ENCODE measurements at places on chromosomes 4 and X.

DNA sequence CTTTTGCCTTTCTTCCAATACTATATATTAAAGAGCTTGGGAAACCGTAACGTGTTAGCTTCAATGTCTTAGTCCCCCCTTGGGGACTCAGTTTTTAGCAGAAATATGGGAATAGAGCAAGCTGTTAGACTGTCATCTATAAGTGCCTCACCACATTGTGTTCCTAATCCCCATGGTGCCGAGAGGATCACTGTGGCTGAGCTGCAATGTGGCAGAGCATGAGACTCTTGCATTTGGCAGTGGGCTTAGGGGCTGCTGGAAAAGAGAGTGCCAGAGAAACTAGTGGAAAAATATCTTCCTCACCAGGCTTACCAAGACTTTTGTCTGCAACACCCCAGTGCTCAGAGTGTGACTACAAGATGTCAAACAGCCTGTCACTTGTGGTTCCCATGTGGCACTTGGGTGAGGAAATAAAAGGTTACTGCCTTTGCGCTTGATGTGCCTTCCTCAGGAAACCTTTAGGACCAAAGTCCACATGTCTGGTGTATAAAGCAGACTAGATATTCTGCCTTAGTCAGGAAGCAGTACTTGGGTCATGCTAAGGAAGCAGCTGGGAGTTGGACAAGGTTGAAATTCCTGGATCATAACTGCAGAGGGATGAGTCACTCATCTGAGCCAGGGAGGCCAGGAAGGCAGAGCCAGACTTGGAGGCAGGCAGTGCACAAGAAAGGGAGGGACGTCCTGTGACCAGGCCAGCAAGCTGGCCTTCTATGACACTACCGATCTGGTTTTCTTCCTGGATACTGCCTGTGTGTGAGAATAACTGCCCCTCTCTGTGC lies 9.7 kb upstream of the MAGEA4 start:
- no peaks in the 10 kb centered on the region for H3K36me3 ChIP-seq
- H3K4me3 ChIP-seq: no peak overlapping the region
- H3K4me1 ChIP-seq: no peaks in the 10 kb centered on the region
- no peak overlapping the region for H3K27ac ChIP-seq

DNA sequence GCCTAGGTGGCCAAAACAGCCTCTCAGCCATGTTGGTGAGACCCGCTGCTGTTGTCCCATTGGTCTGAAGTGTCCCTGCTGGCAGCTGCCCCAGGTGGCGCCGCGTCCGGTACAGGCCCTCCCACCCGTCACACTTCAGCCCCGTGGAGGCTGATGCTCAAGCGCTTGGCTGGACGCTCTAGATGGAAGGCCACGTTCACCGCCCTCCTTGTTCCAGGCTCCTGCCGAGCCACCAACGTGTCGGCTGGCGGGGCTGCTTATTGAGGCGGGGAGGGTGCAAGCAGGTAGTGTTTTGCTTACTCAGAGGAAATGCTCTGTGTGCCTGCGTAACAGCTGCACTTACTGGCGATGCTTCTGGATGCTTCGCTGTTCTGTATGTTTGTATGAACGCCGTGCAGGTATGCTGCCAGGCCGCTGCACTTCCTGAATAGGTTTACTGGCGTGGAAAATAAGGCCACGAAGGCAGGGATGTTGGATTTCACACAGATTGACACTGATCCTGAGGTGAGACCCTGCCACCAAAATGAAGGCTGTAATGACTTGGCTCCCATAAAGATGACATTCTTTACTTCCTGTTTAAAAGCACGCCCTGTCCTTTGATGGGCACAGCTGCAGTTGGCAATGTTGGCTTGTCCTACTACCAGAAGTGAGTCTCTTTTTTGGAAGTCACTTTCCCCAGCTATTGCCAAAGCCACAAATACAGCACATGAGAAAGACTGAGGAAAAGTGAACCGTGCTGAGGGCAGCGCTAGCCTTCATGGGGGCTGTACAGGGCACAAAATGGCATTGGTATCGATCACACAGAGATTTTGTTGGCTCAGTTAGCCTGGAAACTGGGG lies 21.0 kb upstream of the CLCN4 start:
- H3K4me3 ChIP-seq: no peak overlapping the region
- H3K36me3 ChIP-seq: no peaks in the 10 kb centered on the region
- H3K4me1 ChIP-seq: no peaks in the 10 kb centered on the region
- no peak for DNase-seq
- no peak overlapping the region for H3K27ac ChIP-seq
- H3K27me3 ChIP-seq: no peaks in the 10 kb centered on the region

DNA sequence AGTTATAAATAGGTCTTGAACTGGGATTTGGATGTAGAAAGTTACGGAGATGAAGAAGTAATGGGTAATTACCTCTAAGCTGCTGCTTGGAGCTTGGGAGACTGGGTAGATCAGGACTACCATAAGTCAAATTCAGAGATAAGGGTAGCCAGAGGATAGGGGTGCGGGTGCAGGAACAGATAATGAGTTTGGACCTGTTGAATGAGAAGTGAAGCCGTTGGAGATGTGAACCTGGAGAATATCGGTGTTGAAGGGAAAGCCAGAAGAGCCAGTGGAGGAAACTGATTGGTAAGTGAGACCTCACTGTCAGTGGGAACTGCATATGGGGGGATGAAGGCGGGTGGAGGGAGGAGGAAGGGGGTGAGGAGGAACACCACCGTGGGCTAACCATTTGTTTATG lies 618 bp upstream of the FOXO4 start:
- no peak overlapping the region for H3K27ac ChIP-seq
- no peaks in the 10 kb centered on the region for H3K36me3 ChIP-seq
- H3K4me1 ChIP-seq: no peaks in the 10 kb centered on the region
- no peak for DNase-seq

GRCh38 chr4:87050596-87050995 lies 115.8 kb downstream of the AFF1 start:
- no peak for DNase-seq
- no peak overlapping the region for H3K27ac ChIP-seq
- no peak overlapping the region for H3K4me3 ChIP-seq
- H3K4me1 ChIP-seq: peaks cover 27% of the 10 kb centered on the region

- H3K27ac ChIP-seq: no peak overlapping the region
- peaks cover 44% of the 10 kb centered on the region for H3K36me3 ChIP-seq
- DNase-seq: no peak
- H3K4me1 ChIP-seq: no peaks in the 10 kb centered on the region
These were observed 18.2 kb downstream of the UBE2D3 start for GRCh38 chr4:102809190-102809589.

DNA sequence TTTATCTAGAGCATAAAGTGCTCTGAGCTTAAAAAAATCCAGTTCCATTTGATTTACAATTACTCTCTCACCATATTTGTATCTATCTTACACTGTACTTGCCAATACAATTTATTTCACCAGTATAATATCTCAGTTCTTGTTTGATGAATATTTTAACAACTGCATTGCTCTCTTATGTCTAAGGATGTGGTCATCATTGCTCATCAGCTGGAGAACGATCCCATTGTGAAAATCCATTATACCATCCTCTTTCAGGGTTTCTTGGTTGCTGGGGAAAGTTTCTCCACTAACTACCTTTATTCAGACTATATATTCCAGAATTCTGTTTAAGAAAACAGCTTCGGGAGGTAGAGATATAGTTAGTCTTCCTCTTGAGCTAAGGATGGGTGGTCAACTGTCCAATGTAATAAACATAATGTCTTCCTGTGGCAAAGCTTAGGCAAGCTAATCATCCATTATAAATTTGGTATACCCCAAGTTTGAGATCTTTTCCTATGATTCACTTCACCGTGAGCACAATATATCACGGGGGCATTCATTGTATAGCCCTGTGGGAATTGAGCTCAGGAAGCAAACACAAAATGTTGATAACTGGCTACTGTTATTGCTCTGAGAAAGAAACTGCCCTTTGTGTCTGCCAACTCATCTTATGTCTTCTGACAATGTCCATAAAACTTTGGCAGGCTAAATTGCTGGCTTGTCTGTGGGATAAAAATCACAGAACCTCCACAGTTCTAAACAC lies 2361.9 kb downstream of the ARAP2 start:
- H3K4me3 ChIP-seq: no peak overlapping the region
- H3K36me3 ChIP-seq: no peaks in the 10 kb centered on the region
- H3K27ac ChIP-seq: no peak overlapping the region
- no peaks in the 10 kb centered on the region for H3K27me3 ChIP-seq

DNA sequence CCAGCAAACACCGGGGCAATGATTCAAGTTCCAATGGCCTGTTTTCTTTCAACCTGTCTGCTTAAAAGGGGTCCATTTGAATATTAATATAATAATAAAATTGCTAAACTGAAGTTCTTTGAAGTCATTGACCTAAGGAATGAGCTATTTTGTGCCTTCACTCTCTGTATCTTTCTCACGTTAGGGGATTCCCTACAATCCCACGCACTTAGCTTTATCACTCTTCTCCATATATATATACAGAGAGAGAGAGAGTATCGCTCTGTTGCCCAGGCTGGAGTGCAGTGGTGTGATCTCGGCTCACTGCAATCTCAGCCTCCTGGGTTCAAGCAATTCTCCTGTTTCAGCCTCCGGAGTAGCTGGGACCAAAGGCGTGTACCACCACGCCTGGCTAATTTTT lies 83.9 kb upstream of the NWD2 start:
- H3K27ac ChIP-seq: no peak overlapping the region
- H3K27me3 ChIP-seq: no peaks in the 10 kb centered on the region
- no peak overlapping the region for H3K4me3 ChIP-seq
- DNase-seq: no peak
- no peaks in the 10 kb centered on the region for H3K36me3 ChIP-seq
